ENCODE measurements at places on chromosomes 3 and 15.

DNA sequence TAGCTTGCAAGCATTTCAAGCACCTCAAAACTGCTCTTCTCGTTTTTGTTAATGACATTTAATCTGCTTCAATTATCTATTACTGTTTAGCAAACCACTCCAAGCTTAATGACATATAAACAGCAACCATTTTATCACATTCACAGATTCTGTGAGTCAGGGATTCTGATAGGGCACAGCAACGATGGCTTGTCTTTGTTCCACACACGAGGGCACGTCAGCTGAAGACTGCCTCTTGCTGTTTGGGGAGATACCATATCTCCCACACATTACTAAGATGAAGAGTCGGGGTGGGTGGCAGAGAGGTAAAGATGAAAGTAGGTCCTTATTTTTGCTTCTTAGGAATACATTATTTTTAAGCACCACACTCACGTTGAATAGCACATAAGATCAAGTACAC, 19.3 kb downstream of the CPOX start:
- no peak for DNase-seq

GRCh38 chr3:104892044-104892443, 474.7 kb upstream of the ALCAM start:
- DNase-seq, result no peak

DNA sequence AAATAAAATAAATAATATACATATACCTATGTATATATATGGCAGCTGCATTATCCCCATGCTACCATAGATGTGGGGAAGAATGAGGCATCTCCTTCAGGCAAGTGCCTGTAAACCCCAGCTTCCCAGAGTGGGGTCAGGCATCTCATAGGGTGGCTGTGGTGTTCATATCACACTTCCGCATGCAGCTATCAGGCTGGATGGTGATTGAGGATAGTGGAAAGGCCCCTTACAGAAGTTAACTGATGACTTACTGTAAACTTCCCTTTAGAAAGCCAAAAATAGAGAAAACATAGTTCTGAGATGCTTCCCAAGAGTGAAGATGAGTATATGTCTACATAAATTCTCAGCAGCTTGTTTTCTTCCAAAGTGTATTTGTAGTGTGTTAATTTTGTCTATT, 3.5 kb upstream of the PP2D1 start:
- no peak for DNase-seq

DNA sequence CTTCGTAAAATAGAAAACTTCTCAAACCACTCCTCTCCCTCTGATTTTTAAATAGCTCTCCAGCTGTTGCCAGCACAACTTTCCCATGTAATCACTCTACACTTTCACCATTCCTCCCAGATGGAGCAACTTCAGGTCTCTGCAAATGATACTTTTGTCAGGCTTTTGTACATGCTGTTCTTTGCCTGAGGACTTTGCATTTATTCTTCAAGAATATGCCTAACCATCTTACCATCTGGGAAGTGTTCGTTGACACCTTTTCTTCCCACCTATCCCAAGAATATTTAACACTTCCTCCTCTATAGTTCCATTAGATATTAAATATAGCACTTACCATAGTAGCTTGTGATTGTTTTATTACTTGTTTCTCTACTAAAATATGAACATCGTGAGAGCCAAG, 703.7 kb downstream of the CADM2 start:
- DNase-seq, result no peak

All from CD8-positive, alpha-beta T cell (primary cell).